GM12864 (cell line): ENCODE measurements at places on chromosomes 2 and 18.

DNA sequence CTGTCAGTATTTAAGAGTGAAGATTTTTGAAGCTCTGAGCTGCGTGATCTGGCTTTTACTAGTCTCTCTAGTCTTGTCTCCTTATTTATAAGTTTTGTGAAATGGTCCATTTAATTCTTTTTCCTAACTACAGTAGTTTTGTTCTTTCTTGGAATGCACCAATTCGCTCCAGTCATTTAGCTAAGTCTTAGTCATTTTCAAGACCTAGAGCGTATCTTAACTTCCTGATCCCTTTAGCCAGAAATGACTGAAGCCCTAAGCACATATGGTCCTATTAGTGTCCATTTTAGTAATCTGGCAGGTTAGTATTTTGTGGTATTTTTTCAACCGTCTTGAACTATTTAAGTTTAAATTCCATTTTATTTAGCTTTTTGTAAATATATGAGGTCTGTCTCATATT is 3.6 kb downstream of the BIRC6 start:
- no peak for DNase-seq

DNA sequence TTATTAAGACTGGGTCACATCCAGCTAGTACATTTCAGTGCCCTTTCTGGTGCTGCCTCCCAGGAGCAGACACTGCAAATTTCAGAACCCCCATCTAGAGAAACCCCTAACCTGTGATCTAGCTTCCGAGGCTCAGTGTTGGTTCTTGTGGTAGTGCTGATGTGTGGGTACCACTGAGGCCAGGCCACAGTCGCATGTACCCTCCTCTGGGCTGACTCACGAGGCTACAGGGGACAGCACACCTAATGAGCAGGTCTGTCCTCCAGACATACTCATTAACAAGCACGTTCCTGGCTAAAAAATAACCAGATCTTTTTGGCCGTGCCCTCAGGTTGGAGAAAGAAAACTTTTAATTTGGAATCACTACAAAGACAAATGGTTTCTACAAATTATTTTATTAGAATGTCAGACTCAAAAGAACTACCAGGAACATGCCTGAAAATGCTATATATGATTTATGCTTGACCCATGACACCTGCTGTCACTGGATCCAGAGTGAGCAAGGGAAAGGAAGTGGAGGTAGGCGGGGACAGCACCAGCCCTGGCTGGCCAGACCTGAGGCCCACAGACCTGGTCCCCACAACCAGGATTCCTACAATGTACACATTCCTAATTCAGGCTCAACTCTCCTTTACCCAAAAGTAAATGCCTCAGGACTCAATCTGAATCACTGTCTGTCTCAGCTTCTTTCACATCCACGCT is 8.5 kb downstream of the CIAO1 start:
- no peak for DNase-seq

- DNase-seq = no peak
Measured at GRCh38 chr2:232999354-232999753, 13.7 kb downstream of the NGEF start.

DNA sequence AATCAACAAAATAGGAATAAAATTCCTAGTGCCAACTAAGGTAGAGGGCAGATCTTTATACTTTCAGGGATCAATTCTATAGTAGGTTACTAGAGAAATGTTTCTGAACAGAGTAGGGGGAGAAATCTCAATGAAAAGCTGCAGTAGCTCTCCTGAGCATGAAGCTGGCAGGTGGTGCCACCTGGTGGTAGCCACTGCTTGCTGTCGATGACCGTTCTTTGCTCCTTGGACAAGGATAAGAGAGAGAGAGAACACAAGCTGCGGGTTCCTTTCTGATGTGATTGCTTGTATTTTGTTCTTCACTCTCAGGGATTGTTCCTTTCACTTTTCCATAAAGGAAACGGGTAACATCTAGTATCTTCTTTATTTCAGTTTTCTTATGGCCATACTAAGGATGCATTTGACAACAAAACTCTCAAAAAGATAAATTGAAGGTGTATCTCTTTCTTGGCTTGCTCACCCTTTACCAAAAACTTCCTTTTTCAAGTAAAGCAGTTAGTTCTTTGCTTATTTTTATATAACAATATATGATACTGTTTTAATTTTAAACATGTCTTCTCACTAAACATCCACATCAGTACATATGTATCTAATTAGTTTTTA is 18.6 kb upstream of the MRPL19 start:
- no peak for DNase-seq

GRCh38 chr18:55880617-55881016 is 292.6 kb upstream of the TCF4 start:
- DNase-seq = no peak

- no peak for DNase-seq
Measured at GRCh38 chr18:79299272-79299671, 96.5 kb upstream of the NFATC1 start.

DNA sequence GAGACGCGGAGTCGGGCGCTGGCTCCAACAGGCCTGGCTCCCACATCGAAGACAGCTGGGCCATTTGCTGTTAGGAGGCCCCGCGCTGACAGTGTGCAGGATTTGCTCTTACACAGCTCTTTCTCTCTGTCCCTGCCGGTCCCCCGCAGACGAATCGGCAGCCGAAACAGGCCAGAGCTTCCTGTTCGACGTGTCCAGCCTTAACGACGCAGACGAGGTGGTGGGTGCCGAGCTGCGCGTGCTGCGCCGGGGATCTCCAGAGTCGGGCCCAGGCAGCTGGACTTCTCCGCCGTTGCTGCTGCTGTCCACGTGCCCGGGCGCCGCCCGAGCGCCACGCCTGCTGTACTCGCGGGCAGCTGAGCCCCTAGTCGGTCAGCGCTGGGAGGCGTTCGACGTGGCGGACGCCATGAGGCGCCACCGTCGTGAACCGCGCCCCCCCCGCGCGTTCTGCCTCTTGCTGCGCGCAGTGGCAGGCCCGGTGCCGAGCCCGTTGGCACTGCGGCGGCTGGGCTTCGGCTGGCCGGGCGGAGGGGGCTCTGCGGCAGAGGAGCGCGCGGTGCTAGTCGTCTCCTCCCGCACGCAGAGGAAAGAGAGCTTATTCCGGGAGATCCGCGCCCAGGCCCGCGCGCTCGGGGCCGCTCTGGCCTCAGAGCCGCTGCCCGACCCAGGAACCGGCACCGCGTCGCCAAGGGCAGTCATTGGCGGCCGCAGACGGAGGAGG is 3.5 kb downstream of the GDF7 start:
- DNase-seq = no peak

- peak; percentile 41 for DNase-seq
Measured at GRCh38 chr2:30332791-30333453, 101.6 kb downstream of the LBH start.

DNA sequence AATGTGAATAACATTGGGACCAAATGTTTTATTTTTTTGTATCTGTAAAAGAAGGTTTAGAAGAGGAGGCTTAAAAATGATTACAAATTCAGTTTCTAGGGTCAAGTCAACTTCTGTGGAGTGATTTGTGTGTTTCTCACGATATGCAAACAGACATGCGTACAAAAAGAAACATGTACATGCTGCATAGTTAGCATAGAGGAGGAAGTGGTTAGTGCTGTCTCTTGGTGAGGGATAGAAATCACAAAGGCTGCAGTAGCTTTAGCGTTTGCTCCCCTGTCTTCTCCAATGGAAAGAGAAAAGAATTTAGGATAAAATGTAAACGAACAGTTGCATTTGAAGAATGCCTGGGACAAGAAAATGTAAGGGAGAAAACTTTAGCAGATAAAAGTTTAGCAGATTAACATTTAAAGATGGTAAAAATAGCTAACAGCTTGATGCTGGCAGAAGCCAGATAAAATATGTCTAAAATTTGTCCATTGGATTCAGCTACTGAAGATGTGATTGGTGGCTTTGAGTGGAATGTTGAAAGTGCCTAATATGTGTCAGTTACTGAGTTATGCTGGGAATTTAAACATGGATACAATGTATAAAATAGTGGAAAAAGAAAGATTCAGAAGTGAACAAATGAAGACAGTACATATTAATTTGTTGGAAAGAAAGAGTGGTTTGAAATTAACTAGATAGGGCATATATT is 44.9 kb downstream of the MALT1 start:
- peak; percentile 8 for DNase-seq

GRCh38 chr2:237480988-237481525 is 6.0 kb upstream of the MLPH start:
- DNase-seq = no peak

- DNase-seq = no peak
Measured at GRCh38 chr2:119487434-119488244, 36.6 kb downstream of the SCTR start.

GRCh38 chr2:136132825-136133155 is 14.8 kb upstream of the CXCR4 start:
- no peak for DNase-seq

GRCh38 chr18:74425161-74425560 is 31.9 kb downstream of the DIPK1C start:
- no peak for DNase-seq

GRCh38 chr18:27541293-27541692 is 356.2 kb upstream of the CHST9 start:
- no peak for DNase-seq

DNA sequence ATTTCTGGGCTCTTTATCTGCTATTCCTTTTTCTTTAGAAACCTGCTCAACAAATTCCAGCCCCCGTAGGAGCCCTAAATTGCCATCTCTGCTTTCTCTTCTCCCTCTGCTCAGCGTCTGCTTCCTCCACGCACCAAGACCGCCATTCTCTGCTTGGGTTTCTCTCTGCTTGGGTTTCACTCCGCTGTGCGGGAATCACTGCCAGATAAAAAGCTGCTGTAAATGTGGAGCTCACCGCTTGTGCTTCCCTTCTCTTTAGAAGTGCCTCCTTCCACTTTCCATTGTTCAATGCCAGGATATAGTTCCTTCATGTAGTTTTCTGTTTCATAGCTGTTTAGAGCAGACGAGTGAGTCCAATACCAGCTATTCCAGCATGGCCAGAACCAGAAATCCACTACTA is 45.9 kb downstream of the TMEM237 start:
- no peak for DNase-seq

GRCh38 chr18:74256190-74256589 is 35.6 kb downstream of the CYB5A start:
- DNase-seq = no peak

- DNase-seq = no peak
Measured at GRCh38 chr2:190126798-190127197, 64.3 kb upstream of the MSTN start.

- DNase-seq = no peak
Measured at GRCh38 chr2:167001165-167001564, 112.9 kb downstream of the XIRP2 start.

DNA sequence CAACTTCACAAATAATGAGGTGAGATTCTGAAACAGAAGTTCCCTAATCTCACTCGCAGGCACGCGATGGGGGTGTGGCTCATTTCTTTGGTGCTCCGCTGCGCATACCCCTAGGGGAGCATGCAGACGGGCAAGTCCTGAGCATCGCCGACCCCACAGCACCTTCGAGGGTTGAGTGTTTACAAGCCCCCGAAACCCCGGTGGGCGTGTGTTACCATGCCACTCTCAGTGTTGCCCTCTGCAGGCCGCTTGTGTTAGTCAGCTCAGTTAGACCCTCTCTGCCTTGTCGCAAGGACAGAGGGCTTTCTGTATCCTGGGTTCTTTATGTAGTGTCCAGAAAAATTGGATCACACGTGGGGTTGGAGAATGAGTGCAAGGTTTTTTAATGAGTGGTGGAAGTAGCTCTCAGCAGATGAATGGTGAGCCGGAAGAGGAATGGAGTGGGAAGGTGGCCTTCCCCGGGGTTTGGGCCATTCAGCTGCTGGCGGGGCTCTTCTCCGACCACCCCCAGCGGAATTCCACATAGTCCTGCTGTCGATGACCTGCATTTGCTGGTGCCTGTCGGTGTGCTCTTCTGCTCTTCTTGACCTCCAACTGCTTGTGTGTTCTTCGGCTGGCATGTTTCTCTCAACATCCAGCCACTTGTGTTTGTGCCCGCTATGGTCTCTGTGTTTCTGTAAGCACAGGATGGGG is 191.3 kb downstream of the RPRM start:
- DNase-seq = no peak

- DNase-seq = no peak
Measured at GRCh38 chr2:80303006-80303908, 1.3 kb downstream of the LRRTM1 start.

DNA sequence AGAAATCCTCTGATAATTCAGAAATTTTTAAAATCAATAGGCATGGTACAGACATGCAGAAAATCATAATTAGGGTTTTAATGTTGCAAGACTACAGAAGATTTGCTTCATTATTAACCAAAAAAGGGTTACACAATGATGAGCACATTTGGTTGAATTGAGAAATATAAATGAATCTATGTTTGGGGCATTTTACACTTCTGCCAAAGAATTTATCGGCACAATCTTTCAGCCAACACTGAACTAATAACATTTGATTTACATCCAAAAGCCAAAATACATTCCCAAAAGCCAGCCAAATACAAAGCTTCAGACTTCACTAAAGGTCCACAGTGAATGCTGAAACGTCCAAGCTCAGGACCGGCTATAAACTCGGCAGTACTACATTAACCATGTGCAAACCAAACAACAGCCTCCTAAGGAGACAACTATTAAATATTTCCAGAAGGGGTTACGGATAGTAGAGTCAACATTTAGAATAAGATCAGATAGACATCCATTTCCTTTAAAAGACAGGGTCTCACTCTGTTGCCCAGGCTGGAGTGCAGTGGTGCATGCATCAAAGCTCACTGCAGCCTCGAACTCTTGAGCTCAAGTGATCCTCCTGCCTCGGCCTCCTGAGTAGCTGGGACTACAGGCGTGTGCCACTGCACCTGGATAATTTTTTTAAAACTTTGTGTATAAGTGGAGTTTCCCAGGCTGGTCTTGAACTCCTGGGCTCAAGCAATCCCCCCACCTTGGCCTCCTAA is 29.4 kb downstream of the SPRED2 start:
- DNase-seq = no peak

GRCh38 chr2:15874854-15875804 is 65.2 kb upstream of the MYCN start:
- no peak for DNase-seq

GRCh38 chr2:45575881-45576280 is 35.2 kb downstream of the SRBD1 start:
- DNase-seq = no peak

DNA sequence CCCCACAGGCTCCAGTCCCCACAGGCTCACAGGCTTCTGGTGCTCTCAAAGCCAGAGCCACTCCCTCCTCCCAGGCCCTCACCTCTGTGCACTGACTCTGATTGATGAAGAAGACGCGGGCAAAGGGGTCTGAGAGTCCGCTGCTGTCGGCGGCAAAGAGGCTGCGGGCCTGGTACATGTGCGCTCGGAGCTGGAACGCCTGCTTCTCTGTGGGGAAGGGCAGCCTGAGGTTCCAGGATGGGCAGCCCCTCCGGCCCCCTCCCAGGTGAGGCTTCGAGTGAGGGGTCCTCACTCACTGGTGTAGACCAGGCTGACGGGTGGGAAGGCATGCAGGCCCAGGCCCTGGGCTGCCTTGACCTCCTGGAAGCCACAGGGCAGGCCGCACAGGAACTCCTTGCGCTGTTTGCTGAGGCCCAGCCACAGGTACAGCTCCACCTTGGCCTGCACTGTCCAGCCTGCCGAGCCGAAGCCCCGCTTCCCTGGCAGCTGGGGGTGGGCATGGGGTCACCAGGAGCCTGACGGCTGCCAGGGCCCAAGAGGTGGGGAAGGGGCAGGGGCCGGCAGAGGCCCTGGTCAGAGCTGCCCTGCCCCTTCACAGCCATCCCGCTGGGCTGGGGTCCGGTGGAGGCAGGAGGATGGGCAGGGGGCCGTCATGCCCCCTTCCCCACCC is 2.0 kb downstream of the OTOF start:
- DNase-seq = no peak

- no peak for DNase-seq
Measured at GRCh38 chr2:239750929-239751678, 274.0 kb downstream of the NDUFA10 start.

- DNase-seq = no peak
Measured at GRCh38 chr18:34809451-34810072, 99.5 kb downstream of the DTNA start.

- no peak for DNase-seq
Measured at GRCh38 chr2:234395891-234396420, 100.9 kb downstream of the ARL4C start.
